ENCODE measurements at places on chromosomes 1 and 21.

DNA sequence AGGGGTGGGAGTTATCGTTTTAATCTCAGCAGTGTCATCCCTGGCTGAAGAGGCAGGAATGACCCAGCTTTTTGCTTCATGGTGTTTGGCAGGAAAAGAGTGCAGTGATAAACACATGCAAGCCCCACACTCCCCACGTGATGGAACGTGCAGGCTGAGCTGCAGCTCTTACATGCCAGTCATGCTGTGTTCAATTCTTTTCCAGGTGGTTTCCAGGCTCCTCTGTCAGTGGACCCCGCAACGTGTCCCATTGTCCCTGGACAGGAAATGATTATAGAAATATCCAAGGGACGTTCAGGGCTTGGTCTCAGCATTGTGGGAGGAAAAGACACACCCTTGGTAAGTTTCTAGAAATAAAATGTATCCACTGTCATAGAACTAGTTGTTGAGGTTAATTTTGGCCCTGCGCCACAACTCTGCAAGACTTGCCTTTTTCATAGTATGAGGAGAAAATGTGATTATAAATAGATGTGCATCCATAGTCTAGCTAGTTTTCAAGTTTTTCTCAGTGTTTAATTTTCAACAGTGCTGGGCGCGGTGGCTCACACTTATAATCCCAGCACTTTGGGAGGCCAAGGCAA lies 110.2 kb upstream of the L1TD1 start:
- H3K36me3 ChIP-seq, result no peaks in the 10 kb centered on the region
- no peaks in the 10 kb centered on the region for H3K4me1 ChIP-seq
- no peak overlapping the region for H3K4me3 ChIP-seq
- no peak for DNase-seq

DNA sequence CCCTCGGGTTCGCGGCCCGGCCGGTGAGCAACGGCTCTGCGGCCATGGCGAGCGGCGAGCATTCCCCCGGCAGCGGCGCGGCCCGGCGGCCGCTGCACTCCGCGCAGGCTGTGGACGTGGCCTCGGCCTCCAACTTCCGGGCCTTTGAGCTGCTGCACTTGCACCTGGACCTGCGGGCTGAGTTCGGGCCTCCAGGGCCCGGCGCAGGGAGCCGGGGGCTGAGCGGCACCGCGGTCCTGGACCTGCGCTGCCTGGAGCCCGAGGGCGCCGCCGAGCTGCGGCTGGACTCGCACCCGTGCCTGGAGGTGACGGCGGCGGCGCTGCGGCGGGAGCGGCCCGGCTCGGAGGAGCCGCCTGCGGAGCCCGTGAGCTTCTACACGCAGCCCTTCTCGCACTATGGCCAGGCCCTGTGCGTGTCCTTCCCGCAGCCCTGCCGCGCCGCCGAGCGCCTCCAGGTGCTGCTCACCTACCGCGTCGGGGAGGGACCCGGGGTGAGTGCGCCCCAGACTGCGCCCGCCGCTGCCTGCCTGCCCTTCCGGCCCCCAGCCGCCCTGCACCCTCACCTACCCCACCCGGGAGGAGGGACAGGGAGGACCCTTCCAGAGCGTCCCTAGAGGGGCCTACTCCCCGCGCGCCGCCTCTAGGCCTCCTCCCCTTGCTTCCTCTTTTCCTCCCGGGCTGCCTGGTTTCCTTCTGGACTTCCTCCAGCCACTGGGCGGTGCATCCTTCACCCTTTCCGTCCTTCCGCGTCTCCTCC lies at the start of gene RNPEP:
Gene RNPEP (plus strand): TSS at position 26 of the 757 bp plus-strand sequence. CDS start 19 bp downstream, at position 45.
- DNase-seq, result peak; percentile 38
- peak within 1 kb of the TSS; percentile 90 for H3K27ac ChIP-seq
- H3K27me3 ChIP-seq, result peaks cover 6% of the 10 kb centered on the region
- no peaks in the 10 kb centered on the region for H3K36me3 ChIP-seq

GRCh38 chr1:44377925-44378784 lies 23.1 kb upstream of the ERI3 start:
- no peaks in the 10 kb centered on the region for H3K36me3 ChIP-seq
- H3K4me1 ChIP-seq, result no peaks in the 10 kb centered on the region
- H3K4me3 ChIP-seq, result no peak overlapping the region
- DNase-seq, result no peak
- H3K27me3 ChIP-seq, result peaks cover 5% of the 10 kb centered on the region

DNA sequence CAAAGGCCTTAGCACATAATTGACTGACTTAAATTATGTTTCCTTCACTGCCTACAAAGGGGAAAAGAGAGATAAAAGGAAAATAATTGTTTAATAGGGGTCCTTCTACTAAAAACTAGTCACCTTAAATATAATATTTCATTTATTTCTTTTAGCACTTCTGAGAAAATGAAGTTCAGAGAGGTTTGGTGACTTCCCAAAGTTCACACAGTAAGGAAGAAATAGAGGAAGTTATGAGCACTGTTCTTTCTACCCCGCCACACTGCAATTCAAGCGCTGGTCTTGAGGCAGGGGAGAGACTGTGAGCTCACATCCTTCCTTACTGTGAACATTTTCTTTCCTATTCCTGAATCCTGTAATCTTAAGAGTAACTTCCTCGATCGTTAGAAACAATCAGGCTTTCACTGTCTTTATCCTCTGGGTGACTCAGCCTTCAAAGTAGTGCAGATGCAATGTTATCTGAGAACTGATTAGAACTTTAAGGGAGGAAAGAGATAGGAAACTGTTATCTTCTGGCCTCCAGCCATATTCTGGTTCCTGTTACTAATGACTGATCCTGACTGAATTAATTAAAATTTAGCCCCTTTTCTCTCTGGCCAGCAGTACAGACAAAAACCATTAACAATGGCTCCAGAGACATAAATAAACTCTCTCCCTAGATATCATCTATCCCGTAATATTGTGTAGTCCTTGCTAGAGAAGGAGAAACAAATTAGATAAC lies 6.8 kb downstream of the RGS5 start:
- DNase-seq, result no peak
- peaks cover 3% of the 10 kb centered on the region for H3K27me3 ChIP-seq
- H3K27ac ChIP-seq, result no peak overlapping the region
- H3K4me3 ChIP-seq, result no peak overlapping the region
- H3K36me3 ChIP-seq, result no peaks in the 10 kb centered on the region
- no peaks in the 10 kb centered on the region for H3K4me1 ChIP-seq

DNA sequence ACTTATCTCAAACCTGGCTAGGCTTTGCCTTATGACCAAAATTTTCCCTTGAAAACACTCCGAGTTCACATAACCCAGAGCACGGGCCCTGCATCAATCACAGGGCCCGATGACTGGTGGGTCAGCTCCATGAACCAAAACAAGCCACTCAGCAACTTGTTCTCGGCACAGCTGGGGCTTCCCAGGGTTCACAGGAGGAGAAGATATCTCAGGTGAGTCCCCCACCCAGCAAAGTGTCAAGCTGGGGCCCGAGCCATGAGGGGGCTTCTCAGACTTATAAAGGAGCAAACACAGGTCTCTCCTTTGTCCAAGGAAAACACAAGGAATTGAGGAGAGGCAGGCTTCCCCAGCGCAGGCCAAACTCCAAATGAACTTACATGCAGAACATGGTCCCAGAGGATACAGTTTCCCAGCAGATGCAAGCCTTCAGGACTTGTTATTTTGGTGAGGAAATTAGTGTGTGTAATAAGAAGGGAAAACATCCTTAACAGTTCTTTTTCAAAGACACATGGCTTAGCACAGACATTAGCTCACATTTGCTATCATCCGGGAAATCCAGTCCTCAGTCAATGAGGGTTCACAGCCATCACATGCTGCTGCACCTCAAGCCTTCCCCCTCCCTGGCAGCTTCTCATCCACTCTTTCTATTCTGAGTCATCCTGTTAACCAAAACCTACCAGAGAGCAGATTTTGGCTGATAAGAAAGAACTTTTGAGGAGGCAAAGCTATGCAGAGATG lies 98.1 kb upstream of the NFIA start:
- no peak overlapping the region for H3K27ac ChIP-seq
- no peak for DNase-seq
- no peaks in the 10 kb centered on the region for H3K36me3 ChIP-seq
- peaks cover 5% of the 10 kb centered on the region for H3K27me3 ChIP-seq

- H3K36me3 ChIP-seq, result peaks cover 44% of the 10 kb centered on the region
- no peak overlapping the region for H3K4me3 ChIP-seq
- no peak overlapping the region for H3K27ac ChIP-seq
- DNase-seq, result no peak
- peaks cover 25% of the 10 kb centered on the region for H3K4me1 ChIP-seq
- H3K27me3 ChIP-seq, result peaks cover 8% of the 10 kb centered on the region
Observed at GRCh38 chr1:182890927-182891610, 51.9 kb downstream of the DHX9 start.

- no peaks in the 10 kb centered on the region for H3K27me3 ChIP-seq
- H3K4me1 ChIP-seq, result peaks cover 20% of the 10 kb centered on the region
- H3K4me3 ChIP-seq, result no peak overlapping the region
- H3K36me3 ChIP-seq, result peaks cover 19% of the 10 kb centered on the region
- H3K27ac ChIP-seq, result no peak overlapping the region
- DNase-seq, result no peak
Observed at GRCh38 chr1:184739796-184740195, 14.9 kb downstream of the EDEM3 start.

DNA sequence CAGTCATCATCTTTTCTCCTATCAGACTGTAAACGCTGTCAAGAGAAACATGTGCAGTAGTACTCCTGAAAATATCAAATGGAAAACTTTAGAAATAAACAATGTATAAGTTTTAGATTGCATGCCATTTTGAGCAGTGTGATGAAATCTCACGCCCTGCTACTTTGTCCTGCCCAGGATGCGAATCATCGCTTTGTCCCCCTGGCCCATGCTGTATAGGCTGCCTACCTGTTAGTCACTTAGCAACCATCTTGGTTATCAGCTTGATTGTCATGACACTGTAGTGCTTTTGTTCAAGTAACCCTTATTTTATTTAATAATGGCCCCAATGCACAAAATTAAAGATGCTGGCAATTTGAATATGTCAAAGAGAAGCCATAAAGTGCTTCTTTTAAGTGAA lies 363.0 kb downstream of the ZP4 start:
- no peak overlapping the region for H3K4me3 ChIP-seq
- no peaks in the 10 kb centered on the region for H3K36me3 ChIP-seq
- H3K27me3 ChIP-seq, result no peaks in the 10 kb centered on the region

- no peak for DNase-seq
- no peak overlapping the region for H3K27ac ChIP-seq
- no peaks in the 10 kb centered on the region for H3K4me1 ChIP-seq
- H3K36me3 ChIP-seq, result no peaks in the 10 kb centered on the region
Observed at GRCh38 chr1:229109320-229109761, 161.6 kb upstream of the RAB4A start.

DNA sequence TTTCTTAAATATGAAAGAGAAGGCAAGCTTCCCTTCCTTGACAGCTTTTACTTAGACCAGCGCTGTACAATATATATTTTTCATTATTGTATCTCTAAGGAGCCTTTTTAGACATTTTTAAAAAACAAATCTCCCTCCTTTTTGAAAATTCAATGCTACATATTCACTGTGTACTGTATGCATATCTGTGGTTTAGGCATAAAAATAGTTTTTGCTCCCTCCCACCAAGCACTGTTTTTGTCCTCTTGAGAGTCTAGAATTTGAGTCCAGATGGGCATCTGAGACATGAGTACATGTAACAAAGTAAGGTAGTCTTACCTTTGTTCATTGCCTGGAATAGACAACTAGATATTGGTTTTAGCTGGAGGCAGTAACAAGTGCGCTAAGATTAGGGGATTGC lies 488.5 kb upstream of the RUNX1 start:
- H3K4me1 ChIP-seq, result no peaks in the 10 kb centered on the region
- DNase-seq, result no peak
- H3K27ac ChIP-seq, result no peak overlapping the region
- H3K27me3 ChIP-seq, result peaks cover 2% of the 10 kb centered on the region

DNA sequence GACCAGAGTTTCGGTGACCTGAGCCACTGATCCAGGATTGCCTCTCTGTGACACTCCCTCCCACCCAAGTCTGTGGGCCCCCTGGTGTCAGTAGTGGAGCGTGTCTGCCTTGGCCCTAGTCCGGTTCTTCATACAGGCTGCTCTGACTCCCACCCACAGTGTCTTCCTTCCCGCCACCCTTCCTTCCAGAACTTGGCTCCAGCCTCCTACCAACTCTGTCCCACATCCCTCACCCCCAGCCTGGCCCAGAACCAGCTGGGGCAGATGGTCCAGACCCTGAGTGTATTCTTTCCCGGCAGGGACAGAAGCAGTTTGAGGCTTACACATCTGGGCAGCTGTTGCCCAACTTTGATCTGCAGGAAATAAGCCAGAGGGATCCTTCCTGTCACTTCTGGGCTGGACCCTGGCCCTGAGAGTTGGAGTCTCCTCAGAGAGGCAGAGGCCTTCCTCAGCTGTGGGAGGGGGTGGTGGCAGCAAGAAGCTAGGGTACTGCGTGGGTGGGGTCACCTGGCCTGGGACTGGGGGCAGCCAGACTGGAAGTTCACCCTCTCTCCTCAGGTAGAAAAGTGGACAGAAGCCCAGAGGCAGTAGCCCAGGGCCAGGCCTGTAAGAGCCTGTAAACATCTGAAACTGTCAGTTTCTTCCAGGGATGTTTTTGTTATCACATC lies 43.1 kb upstream of the EPS8L3 start:
- H3K27me3 ChIP-seq, result peaks cover 5% of the 10 kb centered on the region
- H3K4me3 ChIP-seq, result no peak overlapping the region
- H3K27ac ChIP-seq, result peak overlapping the region; percentile 75
- peaks cover 62% of the 10 kb centered on the region for H3K4me1 ChIP-seq

DNA sequence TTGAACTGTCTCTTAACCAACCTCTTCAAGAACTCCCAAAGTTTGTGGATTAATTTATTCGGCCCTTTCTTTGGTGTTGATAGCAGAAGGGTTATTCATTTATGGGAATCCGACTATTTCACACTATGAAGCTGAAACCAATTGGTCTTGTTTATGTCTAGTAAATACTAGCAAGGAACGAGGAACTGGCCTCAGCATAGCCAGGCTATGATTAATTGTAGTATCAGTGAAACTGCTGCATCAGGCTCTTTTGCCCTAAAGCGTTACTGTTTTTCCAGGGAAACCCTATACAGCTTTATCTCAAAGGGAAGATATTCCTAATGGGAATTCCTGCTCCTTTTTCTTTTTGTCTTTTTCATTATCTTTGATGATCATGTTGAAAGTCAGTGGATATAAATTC lies 35.1 kb downstream of the CLEC20A start:
- no peak for DNase-seq
- no peak overlapping the region for H3K27ac ChIP-seq

DNA sequence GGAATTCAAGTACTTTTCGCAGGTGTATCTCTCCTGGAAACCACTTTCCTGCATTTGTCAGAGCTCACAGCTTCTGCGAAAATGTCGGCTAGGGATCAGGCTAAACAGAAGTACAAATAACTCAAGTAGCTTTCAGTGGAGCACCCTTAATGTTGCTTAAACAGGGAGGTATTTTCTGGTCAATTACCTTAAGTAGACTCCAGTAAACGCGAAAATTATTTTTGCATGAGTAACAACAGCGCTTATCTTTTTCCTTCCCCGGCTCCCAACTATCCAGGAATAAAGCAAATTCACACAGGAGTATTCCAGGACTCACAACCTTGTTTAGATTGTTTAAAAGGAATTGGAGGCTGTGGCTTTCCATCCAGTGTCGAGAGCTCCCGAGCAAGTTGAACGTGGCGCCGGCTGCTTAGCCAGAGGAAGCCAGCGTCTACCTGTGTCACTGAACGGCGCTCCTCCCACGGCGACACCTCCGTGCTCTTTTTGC lies 7.3 kb upstream of the SIM2 start:
- DNase-seq, result no peak
- H3K4me1 ChIP-seq, result peaks cover 5% of the 10 kb centered on the region
- H3K27me3 ChIP-seq, result peaks cover 70% of the 10 kb centered on the region
